Inflammatory macrophage treated with lipopolysaccharide for 4 hours (primary cell): ENCODE measurements at places on chromosomes 6 and 20.
A peak's percentile ranks its signal among the peaks of the same experiment; 100 is the strongest.

DNA sequence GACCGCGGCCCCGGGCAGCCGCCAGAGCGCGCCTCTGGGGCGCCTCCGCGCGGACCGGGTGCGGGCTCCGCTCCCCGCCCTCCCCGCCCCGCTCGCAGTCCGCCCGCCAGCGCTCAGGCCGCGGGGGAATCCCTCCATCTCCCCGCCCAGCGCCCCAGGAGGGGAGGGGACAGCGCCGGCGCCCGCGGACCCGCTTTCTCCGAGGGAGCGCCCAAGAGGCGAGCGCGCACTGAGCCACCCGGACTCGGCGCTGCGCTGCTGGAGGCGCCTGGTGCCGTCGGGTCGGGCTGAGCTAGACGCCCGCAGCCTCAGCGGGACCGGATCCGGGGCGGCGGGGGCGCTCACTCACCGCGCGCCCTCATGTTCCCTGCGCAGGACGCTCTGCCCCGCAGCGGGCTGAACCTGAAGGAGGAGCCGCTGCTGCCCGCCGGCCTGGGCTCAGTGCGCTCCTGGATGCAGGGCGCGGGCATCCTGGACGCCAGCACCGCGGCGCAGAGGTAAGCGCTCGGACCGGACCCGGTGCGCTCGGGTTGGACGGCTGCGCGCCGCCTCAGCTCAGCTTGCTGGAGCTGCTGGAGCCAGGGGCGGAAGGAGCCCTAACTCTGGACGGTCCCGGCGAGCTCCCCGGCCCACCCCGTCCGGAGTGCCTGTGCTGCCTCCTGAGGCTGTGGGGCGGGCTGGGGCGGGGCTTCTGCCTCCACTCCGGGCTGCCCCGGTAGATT, 867 bp downstream of the EBF4 start:
- DNase-seq = no peak

DNA sequence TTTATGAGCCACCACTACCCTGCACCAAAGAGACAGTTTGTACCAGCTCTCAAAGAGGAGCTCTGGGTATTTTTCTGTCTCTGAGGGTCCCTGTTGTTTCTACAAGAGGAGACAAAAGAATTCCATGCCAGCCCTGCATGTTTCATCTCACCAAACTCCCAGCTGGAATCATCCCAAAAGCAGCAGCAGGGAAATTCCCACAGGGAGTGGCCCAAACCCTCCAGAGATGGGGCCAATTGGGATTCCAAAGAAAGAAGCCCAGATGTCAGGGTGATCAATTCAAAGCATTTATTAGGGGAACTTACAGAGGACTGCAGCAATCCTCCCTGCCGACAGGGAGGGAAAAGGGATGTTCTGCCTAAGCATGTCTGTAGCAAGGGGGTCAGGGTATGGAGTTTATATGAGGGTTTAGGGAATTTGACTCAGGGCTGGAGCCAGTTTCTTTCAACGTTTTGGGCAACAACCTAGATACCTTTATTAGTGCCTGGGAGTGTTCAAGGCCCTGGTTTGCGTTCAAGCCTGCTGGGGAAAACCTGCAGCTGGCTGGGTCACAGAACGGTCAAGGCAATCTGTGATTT, 47.2 kb downstream of the MUC22 start:
- no peak for DNase-seq

- DNase-seq = no peak
These were observed 611.0 kb downstream of the DOK5 start for GRCh38 chr20:55086421-55086820.

DNA sequence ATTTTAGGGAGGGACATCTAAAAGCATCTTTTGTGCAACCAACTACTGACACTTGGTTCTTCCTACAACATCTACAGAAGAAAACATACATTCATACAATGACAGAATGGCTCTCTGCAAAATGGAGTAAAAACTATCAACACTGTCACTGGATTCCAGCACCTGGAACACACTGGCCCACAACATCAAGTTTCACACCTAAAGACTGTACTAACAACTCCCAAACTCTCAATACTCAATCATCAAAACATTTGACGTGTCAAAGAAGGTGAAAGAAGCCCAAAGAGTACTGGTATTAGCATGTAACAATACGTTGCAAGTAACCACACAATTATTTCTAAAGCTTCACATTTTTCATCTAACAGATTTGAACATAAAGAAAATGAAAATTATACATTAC, 2.1 kb downstream of the CPNE1 start:
- no peak for DNase-seq

- peak; percentile 44 for DNase-seq
These were observed 21.5 kb downstream of the EZR start for GRCh38 chr6:158797331-158798310.

GRCh38 chr6:136334465-136334846, 44.8 kb upstream of the BCLAF1 start:
- DNase-seq = no peak

GRCh38 chr6:51265426-51265825, 446.8 kb downstream of the TFAP2B start:
- peak; percentile 52 for DNase-seq

GRCh38 chr6:108171291-108171917, 5.6 kb downstream of the NR2E1 start:
- no peak for DNase-seq

- DNase-seq = no peak
These were observed 68.6 kb downstream of the HDDC2 start for GRCh38 chr6:125233202-125233601.

DNA sequence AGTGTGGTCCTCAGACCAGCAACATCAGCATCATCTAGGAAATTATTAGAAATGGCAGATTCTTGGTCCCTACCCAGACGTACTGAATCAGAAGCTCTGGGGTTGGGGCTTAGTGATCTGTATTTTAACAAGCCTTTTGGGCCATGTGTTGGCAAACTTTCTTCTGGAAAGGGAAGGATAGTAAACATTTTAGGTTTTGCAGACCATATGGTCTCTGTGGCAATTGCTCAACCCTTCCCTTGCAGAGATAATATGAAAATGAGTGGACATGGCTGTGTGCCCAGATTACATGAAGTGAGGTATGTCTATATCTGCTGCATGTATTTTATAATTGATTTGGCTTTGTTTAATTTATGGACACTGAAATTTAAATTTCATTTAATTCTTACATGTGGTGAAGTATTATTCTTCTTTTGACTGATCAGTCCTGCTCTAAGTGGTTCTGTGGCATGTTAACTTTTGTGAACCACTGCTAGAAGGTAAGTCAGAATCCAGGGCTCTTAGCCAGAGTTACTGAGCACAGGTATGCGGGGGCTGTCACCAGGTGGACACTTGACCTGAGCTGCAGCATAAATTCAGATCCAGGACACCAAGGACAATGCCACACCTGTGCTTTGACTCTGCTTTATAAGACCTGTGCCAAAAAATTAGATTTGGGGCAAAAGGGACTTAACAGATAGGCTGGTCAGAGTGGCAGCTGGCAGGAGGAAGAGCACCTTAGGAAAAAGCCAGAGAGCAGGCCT, 43.2 kb downstream of the LY86 start:
- DNase-seq = no peak

DNA sequence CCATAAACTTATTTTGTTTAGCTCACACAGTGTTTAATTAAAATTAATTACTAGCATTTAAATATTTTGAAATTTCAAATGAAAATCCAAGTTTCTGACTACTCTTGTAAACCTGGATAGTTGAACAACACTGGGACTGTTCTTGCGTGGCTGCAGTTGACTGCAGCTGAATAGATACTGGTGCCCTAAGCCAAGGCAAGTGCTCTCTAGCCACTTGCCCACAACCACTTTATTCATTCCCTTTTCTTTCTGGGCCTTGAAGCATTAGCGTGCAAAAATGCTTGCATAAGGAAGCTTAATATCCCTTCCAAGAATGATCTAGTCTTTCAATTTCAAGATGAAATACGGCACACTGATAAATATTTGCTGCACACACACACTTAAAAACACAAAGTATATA, 676.0 kb upstream of the MARCKS start:
- DNase-seq = no peak

- no peak for DNase-seq
These were observed 32.5 kb downstream of the SCGN start for GRCh38 chr6:25684565-25684964.

DNA sequence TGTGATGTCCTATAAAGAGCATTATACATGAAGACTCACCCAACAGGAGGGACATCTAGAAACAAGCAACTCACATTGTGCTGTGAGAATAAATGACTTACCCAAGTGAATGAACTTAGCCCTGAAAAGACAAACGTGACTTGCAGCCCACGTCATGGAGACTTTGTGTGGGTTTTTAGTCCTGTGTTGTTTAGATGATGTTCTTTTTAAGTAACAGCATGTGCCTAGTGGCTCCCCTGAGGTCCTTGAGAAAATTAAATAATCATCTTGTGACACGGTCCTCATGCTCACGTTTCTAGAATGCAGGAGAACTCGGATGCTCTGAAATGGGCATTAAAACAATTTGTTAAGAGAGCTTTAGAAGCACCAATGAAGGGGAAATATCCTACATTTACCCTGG, 165.1 kb downstream of the SASH1 start:
- no peak for DNase-seq

GRCh38 chr6:120198033-120198432, 848.5 kb upstream of the MAN1A1 start:
- DNase-seq = no peak

- no peak for DNase-seq
These were observed 169.1 kb upstream of the FUT9 start for GRCh38 chr6:95846652-95847051.

- DNase-seq = no peak
These were observed 5.9 kb downstream of the GPX5 start for GRCh38 chr6:28531479-28532128.

GRCh38 chr6:13854716-13855250, 40.4 kb upstream of the MCUR1 start:
- no peak for DNase-seq

DNA sequence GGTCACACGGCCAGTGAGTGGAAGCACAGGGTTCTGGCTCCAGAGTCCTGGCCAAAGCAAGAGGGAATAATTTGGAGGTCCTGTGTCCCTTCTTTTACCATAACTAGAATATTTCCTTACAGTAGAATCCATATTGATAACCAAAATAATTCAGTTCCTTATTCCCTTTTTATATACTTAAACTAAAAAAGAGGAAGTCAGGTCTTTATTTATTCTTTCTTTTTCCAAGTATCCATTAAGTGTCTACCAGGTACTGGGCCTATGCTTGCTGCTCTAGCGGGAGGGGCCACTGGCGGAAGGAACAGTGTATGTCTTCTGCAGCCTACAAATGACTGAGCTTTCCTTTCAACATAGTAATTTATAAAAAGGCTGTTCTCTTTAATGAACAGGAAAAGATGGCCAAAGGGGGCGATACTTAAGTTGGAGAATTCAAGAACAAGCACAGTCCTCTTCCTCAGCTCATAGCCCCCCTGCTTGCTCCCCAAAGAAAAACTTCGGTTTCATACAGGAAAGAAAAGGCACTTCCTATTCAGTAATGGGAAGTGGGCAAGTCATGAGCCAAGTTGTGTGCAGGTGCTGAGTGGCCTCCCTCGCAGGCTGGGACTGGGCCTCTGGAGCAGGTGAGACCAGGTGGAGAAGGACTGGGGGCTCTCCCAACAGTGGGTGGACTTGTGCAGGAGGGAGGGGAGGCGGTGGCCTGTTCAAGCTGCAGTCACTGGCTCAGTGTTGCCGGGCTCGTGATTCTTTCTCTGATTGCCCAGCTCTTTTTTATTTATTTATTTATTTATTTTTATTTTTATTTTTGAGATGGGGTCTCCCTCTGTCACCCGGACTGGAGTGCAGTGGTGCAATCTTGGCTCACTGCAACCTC, 110.9 kb downstream of the ARMC2 start:
- no peak for DNase-seq

GRCh38 chr6:118974790-118975189, 39.8 kb upstream of the MCM9 start:
- no peak for DNase-seq

- DNase-seq = no peak
These were observed 115.3 kb downstream of the LCA5 start for GRCh38 chr6:79421707-79422484.

DNA sequence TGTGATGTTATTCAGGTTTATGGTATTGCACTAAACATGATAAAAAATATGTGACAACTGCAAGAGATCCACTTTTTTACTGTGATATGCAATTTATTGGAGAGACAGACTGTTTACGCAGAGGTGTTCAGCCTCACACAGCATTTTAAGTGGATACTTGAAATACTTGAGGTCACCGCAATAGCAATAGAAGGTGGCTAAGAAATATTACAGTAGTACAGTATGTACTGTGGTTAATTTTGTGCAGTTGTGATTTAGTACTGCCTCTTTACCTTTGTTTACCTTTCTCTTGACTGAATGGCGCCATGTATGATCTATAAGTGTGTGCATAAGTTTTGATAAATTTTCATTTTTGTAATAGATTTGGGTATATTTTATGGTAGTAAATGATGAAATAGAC, 17.4 kb downstream of the MACROD2 start:
- no peak for DNase-seq

DNA sequence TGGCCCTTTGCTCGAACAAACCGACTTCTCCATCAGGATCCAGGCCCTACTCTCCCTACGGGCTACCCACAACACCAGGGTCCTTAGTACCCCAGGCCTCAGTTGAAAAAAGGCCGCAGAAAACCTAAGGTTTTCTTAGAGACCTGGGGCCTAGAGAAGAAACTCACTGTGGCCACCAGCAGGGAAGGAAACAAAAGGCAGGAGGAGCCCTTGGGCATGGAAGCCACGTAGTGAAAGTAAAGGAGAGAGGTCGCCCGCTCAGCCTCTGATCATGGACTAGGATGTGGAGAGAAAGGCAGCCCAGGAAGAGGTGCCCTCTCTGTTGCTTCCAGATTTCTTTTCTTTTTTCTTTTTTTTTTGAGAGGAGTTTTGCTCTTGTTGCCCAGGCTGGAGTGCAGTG, 31.5 kb downstream of the CPNE5 start:
- no peak for DNase-seq

DNA sequence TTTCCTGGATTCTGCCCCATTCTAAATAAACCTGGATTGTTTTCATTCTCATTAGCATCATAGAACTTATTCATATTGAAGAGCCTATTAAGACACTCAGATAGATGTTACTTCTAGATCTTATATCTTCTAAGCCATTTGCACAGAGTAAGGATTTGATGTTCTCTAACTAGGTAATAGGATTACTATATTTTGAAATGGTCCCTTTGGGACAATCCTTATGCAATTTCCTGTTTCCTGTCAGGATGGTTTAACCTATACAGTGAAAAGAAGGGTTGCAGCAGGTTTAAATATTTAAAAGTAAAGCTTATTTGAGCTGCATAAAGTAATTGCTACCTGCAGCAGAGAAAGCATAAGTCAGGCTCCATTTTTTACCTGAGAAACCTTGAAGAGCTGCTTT, 860.1 kb downstream of the TFAP2A start:
- DNase-seq = no peak

DNA sequence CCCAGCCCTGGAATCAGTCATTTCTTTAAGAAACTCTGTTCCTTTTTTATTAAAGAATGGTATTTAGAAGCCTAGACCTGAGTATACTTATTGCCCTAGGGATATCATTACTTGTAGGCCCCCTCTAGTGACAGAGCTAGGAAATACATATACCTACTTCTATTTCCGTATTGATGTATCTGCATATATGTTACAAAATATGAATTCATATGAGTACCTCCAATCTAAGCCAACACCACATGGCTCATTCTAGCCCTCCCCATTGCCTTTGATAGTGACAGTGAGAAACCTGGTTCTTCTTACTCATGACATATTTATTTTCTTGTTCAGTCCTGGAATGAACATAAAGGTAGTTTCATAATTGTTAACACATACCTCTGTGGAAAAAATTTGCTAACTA, 137.2 kb downstream of the FARS2 start:
- DNase-seq = peak; percentile 73
